ENCODE measurements at places on chromosomes 3 and 15.
A peak's percentile ranks its signal among the peaks of the same experiment; 100 is the strongest.

DNA sequence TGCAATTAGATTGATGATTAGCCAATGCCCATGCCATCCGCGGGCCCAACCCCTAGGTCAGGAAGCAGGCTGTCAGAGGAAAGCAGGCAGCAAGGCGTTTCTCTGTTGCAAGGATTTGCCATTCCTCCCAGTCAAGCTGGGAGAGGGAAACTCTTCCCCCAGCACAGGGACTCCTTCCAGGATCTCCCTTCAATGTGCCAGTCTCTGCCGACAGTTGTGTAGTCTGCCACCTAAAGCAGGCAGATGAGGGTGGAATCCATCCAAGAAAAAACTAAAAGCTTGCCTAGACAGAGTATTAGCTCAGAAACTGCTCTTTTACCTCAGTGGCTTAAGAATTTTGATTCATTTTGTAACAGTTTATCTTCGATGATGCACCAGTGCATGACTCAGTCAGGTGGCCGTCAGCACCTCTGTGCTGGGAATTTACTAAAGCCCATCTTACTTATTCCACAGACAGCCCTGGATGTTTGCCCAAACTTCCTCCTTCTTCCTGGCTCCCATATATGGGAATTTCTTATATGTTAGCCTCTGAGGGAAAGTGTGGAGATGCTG, 501.5 kb upstream of the THBS1 start:
- DNase-seq = no peak

- no peak for DNase-seq
These were observed 1.2 kb downstream of the ACP3 start for GRCh38 chr3:132318451-132318850.

DNA sequence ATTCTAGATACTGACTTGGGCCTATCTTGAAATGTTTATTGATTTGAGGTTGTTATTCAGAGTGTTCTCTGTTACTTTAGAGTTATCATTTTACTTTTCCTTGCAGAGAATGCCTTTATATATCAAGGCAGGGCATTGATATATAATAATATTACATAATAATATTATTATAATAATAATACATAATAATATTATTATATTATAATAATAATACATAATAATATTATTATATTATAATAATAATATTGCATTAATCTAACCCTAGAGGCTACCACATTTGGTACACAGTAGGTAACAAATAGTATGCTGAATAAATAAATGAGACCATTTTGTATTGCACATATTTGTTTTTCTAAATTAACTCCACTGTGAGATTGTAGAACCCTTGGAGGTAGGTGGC, 216.3 kb downstream of the EFHB start:
- no peak for DNase-seq

- no peak for DNase-seq
These were observed 74.0 kb upstream of the TERB2 start for GRCh38 chr15:44882499-44882968.

DNA sequence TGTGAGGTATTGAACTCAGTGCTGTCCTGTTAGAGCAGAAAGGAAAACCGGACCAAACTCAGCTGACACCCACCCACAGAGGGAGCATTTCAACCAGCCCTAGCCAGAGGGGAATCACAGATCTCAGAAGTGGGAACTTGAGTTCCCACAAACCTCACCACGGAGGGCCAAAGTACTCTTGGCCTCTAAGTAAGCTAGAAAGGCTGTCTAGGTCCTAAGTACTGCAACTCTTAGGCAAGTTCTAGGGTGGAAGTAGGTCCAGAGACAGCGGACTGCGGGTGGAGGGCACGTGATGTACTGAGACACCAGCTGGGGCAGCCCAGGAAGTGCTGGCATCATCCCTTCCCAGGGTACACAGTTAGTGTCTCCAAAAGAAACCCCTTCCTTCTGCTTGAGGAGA, 34.1 kb downstream of the EOMES start:
- no peak for DNase-seq

GRCh38 chr3:4449043-4449805, 17.8 kb downstream of the SUMF1 start:
- no peak for DNase-seq

DNA sequence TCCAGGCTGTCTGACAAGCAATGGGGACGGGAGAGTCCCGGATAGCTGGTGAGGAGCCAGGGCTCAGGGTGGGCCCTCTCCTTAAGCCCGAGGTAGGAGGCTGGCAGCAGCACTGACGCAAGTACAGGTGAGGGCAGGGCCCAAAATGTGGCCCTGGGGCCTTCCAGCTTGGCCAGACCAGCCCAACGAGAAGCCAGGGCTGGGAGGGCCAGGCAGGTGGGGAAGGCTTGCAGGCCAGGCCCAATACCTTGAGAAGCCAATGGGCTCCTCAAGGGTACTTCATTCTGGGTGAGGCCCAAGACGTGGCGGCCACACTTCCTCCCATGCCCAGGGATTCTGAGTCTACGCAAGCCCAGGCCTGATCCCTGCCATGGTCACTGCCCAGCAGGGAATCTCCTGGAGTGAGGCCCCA, 37.2 kb downstream of the AMOTL2 start:
- DNase-seq = no peak

GRCh38 chr3:186700267-186700666, 16.9 kb upstream of the KNG1 start:
- peak; percentile 12 for DNase-seq

GRCh38 chr3:97815149-97815917, 6.5 kb upstream of the CRYBG3 start:
- peak; percentile 5 for DNase-seq

- no peak for DNase-seq
These were observed 95.3 kb upstream of the SLC2A2 start for GRCh38 chr3:171121801-171122200.

DNA sequence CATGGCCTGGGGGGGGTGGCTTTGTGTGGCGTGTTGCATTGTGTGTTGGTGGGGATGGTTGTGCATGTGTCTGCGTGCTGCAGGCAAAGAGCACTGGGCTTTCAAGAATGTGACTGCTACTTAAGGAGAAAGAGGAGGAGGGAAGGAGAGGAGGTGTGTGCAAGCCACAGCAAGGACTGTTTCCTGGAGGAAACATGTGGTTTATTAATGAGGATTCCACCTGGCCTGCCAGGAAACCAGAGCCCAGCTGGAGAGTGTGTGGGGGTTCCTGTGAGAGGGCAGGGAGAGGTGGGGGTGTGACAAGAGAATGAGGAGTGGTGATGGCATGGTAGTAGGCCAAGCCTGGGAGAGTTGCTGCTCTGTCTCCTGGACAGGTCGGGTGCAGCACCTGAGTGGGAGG, 258.1 kb upstream of the ROPN1 start:
- DNase-seq = peak; percentile 83

GRCh38 chr3:65006300-65006739, 318.5 kb upstream of the ADAMTS9 start:
- no peak for DNase-seq

All from hematopoietic multipotent progenitor cell (in vitro differentiated cells).